ENCODE measurements at places on chromosomes 2 and 18.

DNA sequence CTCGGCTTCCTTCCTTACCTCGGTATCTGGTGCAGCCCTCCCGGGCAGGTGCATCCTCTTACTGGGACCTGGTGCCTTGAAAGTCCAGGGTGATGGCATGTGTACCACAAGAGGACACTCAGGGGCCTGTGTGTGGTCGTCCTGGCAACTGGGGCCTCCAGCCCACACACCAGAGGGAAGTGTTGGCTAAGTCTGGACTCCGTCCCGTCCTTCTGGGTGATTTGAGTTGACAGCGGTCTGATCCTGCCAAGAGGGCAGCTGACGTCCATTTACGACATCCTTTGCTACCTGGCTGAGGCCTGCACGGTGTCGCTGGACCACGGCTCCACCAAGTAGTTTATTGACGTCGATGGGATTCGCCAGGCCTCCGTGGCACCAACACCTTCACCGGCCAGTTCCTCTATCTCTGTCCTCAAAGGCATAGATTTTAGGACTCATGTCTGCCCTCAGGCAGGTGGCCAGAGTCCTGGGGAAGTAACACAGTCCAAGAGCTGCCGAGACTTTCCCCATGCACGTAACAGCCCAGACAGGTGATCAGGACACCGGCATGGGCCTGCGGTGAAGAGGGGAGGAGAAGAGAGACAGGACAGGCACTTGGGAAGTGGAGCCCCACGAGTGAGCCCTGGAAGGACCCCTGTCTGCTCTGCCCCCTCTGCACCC is 186.0 kb upstream of the HDAC4 start:
- no peak for DNase-seq

GRCh38 chr18:13447621-13448334 is 229.2 kb downstream of the LDLRAD4 start:
- DNase-seq = peak; percentile 56

GRCh38 chr2:198028955-198029354 is 224.6 kb downstream of the PLCL1 start:
- DNase-seq = no peak

DNA sequence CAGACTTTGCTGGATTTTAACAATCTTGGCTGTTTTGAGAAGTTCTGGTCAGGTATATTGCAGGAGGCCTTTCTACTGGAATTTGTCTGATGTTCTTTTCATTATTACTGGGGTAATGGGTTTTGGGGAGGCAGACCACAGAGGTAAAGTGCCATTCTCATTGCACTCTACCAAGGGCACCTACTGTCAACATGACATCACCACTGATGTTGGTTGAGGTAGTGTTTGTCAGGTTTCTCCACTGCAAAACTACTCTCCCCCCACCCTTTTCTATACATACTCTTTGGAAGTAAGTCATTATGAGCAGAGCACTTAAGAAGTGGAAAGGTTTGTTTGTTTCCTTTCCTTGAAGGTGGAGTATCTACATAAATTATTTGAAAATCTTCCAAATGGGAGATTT is 27.0 kb downstream of the PRKD3 start:
- no peak for DNase-seq

DNA sequence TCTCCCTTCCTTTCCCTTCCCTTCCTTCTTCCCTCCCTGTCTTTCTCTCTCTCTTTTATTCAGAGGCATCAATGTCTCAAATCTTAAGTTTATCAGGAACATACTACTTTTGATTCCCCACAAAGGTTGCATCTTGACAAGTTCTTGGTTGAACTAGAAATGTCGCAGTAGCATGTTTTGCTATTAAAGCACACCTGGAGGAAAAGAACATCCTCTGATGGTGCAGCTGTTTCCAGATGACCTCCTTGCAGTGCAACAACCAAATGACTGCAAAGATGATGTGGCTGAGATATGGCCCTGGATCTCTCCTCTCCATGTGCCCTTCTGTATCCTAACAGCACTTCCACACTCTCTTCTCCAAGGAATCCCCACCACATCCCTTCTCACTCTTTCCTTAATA is 127.2 kb downstream of the SLC8A1 start:
- DNase-seq = no peak

- DNase-seq = peak; percentile 72
Measured at GRCh38 chr2:176251928-176252327, 17.3 kb upstream of the MTX2 start.

DNA sequence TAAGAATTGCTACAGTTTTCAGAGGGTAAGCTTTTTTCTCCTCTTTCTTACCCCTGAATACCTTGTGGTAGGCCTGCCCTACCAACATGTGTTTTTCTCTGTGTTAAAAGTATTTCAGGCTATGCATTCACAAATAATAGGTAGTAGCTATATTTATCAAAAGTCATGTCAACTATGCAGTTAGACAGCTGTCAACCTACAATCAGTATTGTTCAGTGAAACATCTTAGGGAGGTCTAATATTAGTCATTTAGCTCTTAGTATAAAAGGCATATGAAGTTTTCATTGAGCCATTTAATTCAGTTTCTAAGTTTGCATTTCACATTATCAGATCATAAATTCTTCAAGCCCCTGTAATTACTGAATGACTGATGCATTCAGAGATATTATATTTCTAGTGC is 36.7 kb downstream of the XIRP2 start:
- no peak for DNase-seq

DNA sequence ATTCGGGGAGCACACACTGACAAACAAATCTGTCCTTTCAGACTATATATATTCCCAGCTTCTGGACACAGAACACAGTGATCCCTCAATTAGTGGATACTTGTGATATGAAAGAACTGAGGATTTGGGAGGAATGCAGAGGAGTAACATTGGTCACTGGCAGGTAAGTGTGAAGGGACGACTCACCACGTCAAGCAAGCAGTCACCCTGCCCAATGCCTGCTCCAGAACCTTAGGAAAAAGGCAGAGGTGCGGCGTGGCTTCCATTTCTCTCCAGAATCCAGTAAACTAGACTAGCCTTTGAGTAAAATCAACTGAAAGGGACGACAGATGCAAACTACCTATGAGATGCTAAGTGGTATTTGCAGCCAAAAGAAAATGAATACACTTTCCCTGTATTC is 1.1 kb downstream of the CCDC93 start:
- DNase-seq = no peak

GRCh38 chr2:5235701-5236100 is 456.5 kb upstream of the SOX11 start:
- no peak for DNase-seq

- DNase-seq = peak; percentile 85
Measured at GRCh38 chr2:207184348-207184747, 18.6 kb upstream of the KLF7 start.

- DNase-seq = peak; percentile 73
Measured at GRCh38 chr2:187554011-187554703, at the start of gene TFPI. TSS of gene TFPI (minus strand) at chr2:187554435. CDS start at chr2:187503768, 50,667 bp downstream.

DNA sequence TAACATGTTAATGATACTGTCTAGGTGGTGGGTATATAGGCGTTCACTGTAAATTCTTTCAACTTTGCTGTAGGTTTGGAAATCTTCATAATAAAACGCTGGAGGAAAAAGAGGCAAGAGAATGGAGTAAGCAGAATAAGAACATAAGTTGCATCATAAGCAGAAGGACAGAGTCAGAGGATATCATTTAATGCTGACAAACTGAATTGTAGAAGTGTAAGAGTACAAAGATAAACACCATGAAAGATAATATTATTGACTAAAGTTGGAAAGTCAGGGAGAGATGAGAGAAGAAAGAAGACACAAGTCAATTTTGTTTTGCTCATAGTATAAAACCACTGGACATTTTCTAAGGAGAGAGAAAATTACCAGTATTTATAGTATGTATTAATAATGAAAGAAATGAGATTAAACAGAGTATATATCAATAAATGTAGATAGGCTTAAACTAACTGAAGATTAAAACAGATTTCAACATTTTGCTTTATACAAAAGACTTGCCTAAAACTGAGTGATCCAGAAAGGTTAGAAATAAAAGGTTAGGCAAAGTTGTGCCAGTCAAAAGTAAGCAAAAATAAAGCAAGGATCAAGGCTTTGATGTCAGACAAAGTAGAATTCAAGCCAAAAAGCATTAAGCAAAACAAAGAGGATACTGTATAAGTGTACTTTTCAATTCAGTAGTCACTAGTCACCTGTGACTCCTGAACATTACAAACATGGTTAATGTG is 42.4 kb upstream of the VIT start:
- DNase-seq = peak; percentile 20

DNA sequence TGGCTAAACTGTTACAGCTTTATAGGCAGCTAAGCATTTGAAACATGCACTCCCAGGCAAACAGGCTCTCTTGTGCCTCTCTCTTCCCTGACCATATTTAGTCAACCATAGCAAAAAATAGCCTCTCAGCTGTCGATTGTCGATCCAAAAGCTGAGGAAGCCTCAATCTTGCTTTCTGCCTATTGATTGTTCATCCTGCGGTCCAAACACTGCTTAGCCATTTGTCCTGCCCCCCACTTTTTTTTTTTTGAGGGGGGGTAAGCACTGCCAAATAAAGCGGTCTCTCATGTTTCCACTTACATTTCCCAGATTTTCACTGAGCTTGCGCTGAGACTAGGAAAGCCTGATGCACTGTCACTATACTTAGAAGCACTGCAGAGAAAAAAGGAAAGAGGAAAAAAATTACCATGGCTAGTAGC is 90.8 kb downstream of the MIB1 start:
- peak; percentile 52 for DNase-seq

DNA sequence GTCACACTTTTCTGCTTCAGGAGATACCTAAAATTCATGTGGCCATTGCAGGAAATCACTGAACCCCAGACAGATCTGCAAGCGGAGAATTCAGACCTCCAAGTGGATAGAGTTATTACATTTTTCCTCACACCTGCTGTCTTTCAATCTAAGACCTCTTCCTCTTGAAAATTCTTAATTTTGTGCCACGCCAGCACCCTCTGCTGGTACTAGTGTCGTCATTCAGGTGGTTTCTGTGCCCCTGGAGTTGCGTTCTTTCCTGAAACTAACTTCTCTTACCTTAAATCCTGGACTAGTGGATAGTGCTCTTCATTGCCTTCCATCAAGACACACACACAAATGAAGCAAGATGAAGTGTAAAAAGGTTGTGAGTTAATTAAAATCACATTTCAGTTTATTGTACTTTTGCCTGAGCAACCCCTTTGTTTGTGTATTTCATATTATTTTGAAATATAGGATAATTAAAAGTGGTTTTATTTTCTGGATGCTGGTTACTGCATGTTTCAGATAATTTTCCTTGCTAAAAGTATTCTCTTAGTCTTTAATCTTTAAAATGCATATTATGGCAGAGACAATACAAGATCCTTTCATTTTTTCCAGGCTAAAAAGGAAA is 1.6 kb upstream of the DNER start:
- peak; percentile 42 for DNase-seq

DNA sequence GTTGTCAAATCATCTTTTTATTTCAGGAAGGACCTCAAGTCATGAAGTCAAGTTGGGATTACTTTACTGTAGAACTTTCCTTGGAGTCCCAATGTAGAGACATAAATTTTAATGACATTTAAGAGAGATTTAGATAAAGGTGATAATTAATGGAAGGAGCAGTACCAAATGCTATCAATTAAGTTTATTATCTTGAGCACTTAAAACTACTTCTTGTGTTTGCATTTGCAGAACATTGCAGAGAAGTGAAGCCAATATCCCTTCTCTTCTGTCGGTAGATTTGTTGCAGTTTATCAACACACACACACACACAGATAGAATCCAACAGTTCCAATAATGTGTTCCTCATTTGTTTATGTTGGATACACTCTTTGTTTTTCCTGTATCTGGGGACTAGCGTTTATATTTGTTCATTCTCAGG is 570.7 kb downstream of the EPHA4 start:
- no peak for DNase-seq

DNA sequence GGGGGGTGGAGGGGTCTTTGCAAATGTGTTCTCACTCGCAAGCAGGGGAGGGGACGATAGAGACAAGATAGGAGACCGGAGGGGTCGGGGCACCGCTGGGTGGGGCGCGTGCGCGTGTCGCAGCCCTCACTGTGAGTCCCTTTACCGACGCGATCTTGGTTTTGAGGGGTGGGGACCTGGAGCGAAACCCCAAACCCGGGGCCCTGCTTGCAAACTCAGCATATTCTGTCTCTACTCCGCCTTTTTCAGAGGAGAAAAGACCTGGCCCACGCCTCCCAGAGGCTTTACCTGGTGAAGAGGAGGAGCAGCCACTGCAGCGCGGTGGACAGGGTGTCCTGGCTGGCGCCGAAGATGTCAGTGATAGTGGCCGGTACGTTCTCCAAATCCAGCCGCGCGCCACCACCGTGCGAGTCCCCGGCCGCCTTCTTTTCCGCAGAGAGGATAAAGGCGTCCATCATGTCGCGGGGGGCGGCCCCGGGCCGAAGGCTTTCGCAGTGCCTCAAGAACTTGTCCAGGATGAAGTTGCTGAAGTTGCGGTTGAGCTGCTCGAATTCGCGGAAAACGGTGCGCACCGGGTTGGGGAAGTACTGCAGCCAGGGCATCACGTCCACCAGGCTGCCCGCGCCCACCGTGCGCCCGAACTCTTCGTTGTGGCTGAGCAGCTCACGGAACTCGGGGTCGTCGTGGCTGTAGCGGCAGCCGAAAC is 1.7 kb downstream of the CYP1B1 start:
- DNase-seq = no peak

DNA sequence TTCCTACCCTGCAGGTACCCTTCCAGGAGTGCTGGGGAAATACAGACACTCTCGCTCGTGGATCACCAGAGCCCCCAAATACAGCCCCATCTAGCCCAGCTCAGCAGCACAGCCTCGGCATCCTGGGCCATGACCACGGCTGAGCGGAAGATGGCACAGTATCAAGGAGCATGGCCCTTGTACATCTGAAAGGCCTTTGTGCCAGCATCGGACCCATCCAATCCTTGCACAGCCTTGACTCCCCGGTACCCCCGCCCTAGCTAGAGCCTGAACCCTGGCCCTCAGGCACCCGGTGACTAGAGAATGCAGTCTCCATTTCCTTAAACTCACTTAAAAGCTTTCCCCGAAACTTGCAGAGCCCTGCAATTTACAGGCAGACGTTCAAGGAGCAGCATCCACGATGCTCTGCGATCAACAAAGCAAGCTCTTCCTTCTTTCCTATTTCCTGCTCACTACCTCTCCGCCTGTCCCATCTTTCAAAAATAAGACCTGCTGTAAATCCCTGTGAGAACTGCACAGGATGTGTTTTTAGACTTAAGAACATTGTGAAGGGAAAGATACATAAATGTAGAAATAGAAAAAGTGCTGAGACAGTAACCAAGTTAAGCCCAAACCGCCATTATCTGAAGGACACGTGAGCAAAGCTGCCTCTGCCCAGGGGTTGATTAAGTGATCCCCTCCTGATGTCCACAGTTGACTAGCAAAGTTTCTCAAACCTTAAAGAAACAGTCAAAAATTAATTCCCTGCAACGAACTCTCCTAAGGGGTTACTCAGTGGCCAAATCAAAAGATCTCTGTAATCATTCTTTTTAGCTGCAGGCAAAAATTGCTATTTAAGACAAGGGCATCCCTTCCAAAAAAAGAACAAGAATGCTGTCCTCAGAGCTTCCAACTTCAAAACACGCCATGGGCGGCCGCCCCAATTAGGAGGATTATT is 48.5 kb downstream of the ZNF516 start:
- DNase-seq = no peak
